ENCODE measurements at places on chromosomes 2 and 18. TPM values are rescaled to one million over a fixed set of nuclear protein-coding genes. Genes with fewer than 3 reads are reported as not detected.

RTP5 gene
- 0.08 TPM for total RNA-seq

ZNF385B gene
- total RNA-seq: 6.7 TPM

DNA sequence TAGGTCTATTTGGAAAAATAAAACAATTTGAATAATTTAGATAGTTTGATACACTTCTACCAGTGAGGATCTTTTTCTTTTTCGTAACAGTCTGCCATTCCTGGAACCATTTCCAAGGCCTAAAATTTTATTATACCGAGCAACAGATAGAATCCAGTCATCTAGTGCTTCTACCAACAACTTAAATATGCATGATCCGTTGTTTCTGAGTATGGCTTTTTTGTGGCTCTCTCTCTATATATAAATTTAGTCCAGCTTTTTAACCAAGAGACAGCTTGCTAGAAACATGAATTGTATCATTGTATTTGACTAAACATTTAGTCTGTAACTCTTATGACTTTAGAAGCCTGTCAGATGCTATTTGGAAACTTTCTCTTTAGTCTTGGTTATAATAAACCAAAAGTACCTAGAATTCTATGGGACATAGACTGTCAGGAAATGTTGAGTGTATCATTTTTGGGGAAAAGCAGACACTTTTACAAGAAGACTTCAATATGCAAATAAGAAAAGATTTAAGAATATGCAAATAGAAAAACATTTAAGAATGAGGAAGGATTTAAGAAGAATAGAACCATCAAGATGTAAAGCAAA lies 161.4 kb downstream of the ZEB2 start:
- no peak for DNase-seq

PRKCE gene
- total RNA-seq: 20.3 TPM

DNA sequence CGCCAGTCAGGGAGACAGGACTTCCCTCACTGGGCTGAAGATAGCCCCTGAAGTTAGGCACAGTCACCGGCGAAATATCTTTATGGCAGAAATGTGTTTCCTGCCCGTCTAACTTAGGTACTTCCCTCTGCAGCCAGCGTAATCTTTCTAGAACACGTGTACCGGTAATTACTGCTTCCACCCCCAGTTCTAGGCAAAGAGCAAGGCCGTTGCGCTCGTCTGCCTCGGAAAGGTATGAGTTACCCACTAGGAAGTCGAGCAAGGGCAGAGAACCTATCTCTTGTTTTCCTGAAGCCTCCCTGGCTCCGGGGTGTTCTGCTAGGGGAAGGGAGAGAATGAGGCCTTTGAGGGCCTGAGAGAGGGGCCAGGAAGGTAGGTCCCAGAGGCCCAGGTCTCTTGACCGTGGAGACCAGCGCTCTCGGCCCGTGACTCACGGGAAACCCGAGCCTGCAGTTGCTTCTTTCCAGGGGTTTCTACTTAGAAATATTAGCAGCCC lies 70.0 kb downstream of the TWSG1 start:
- DNase-seq: peak; percentile 81

TMEM178A gene
- 2.6 TPM for total RNA-seq

CCDC85A gene
- 2.7 TPM for total RNA-seq

DNA sequence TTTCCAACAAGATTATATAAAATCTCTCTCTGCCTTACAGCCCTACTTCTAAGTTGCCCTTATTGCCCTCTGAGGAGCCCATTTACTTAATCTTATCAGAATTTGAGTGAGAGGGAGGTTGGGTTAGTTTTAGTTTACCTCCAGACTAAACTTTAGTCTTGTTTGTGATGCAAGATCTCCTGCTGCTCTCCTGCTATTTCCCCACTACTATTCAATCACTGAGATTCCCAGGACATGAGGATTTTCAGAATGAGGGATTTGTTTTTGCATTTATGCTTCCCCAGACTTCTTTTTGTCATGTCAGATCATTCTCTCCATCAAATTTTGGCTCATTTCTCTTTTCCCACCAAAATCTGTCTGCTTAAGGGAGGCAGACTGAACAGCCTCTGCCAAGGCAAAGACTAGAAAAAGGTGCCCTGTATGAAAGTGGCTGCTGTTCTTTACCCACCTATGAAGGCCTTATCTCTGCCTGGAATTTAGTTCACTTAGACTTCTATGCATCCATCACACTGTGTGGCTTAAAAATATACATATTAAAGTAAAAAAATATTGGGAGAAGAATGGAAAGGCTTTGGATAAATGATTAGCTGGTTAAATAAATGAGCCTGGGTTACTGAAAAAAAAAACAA lies 401.3 kb downstream of the PID1 start:
- no peak for DNase-seq

All from cardiac septum (tissue), 1 donor.